Muscle of arm (tissue), 14 donors: ENCODE measurements at places on chromosomes 16 and 17.

GRCh38 chr16:47851146-47851545 lies 304.6 kb downstream of the ABCC12 start:
- no peak for DNase-seq

- DNase-seq: no peak
Measured at GRCh38 chr16:52613508-52613907, 66.6 kb upstream of the TOX3 start.

DNA sequence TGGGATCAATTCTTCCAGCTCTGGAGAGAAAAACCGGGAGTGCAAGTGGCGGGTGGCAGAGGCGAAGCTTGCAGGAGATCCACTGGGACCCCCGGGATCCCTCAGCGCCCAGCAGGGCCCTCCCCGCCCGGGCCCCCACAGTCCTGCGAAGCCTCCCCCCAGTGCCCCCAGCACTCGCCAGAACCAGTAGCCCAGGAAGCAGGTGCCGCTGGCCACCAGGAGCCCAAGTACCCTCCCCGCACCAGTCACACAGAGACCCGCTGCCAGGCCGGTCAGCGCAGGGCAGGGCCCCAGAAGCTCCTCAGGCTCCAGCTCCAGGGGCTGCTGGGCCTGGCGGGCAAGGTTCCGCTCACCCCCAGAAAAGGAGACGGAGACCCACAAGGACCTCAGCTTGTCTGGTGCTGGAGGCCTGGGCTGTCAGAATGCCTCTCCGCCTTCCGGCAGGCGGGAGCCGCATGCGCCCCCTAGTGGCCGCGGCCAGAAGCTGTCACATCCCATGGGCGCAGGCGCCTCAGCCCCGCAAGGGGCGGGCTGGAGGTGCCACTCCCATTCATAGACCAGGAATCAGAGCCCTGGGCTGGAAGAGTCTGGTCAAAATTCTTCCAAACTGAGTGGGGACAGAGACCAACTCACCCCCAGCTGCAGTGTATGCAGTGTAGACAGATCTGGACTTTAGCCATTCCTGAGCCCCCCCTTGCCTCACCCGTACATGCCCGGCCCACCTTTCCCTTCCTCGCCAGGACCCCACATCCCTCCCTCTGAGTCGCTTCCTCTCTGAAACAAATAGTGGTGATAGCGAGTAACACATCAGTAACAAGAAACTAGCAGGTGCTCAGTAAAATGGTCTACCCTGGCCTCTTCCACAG lies 1002.3 kb downstream of the KCNJ18 start:
- no peak for DNase-seq

DNA sequence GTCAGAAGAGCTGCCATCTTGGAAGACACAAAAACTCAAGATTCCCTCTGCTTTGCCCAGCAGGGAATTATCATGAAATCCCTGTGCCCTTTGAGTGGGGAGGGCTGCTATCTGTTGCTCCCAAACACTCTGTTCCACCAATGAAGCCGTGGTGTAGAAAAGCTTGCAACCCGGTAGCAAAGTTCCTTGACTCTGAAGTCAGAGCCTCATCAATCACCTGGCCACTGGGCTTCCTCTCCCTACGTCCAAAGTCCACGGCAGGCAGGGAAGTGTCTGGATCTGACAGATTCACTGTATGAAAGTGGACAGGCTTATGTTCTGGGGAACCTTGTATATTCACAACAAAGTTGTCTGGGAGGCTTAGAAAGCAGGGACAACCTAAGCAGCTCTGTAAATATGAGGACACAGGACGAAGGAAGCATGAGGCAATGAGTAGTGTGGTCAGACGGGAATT lies 343.3 kb downstream of the SLC39A11 start:
- DNase-seq: no peak

- DNase-seq: peak; percentile 61
Measured at GRCh38 chr16:81366316-81366932, 51.7 kb downstream of the GAN start.
